Right renal cortex interstitium (tissue), 3 donors: ENCODE measurements at places on chromosomes 1 and 21.

DNA sequence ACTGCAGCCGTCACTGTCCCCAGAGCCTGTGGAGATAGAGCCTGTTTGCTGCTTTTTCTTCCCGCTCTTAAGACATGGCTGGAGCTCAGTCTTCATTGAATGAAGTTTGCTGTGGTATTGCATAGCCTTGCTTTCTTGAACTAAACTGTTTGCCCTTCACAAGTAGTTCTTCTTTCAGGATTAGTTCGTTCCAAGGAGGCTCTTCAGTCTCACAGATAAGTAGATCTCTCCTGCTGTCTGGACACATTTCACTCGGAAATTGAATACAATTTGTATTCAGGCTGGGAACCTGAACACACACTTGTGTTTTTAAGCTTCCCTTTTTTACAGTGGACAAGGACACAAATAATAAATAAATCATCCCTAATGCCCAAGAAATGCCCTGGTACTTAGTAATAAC is 34.7 kb downstream of the IFNAR1 start:
- no peak for DNase-seq

GRCh38 chr1:81443288-81443687 is 357.4 kb upstream of the ADGRL2 start:
- DNase-seq = no peak

GRCh38 chr1:30248774-30249173 is 474.6 kb downstream of the MATN1 start:
- no peak for DNase-seq

DNA sequence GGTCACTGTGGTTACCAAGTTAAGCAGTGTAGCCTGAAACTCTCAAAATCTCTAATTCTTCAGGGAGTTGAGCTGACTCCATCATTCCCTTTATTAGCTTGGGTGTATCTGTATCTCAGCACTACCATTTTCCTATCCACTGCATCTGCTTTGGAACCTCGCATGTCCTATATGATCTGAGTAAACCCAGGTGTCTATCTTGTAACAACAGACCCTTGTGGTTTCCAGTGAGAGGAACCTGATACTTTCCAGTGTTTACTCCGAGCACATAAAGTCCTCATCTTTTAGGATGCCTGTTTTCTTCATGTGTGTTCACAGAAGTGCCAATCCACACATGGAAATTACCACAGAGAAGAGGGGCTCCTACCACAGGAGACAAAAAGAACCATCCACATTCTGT is 650.4 kb downstream of the LMO4 start:
- no peak for DNase-seq
